A172 (cell line): ENCODE measurements at places on chromosomes 16 and 17. TPM values are rescaled to one million over a fixed set of nuclear protein-coding genes. Genes with fewer than 3 reads are reported as not detected.

- no peak for DNase-seq
These were observed 1.5 kb upstream of the HPR start for GRCh38 chr16:72061564-72061963.

DNA sequence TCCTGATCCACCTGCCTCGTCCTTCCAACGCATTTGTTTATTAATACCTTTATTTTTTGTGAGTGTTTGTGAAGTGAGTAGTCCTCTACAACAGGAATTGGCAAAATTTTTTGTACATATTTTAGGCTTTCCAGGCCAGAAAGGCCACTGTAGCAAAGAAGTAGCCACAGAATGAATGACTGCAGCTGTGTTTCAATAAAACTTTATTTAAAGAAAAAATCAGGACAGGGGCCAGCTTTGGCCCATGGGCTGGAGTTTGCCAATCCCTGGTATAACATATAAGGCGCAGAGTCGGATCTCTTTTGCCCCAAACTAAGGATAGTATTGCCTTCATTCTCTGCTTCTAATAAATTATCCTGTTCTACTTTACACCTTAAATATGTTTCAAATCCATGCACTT is 198.0 kb upstream of the COX10 start:
- no peak for DNase-seq

DNA sequence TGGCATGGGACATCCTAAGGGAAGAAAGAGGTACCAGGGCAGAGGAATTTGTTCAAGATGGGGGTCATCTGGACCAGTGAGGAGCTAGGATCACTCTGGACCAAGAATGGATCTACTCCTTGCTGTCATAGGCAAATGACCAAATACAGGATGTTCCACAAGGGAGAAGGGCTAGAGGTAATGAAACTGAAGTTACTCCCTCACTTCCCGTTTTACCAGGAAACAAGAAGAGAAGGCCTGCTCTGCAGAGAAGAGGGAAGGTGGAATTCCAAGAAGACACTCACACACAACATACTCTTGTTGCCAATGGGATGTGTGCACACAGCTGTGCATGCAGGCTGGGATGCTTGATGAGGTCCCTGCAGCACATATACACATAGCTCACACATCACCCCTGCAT is 38.6 kb downstream of the NEUROD2 start:
- DNase-seq: no peak

DNA sequence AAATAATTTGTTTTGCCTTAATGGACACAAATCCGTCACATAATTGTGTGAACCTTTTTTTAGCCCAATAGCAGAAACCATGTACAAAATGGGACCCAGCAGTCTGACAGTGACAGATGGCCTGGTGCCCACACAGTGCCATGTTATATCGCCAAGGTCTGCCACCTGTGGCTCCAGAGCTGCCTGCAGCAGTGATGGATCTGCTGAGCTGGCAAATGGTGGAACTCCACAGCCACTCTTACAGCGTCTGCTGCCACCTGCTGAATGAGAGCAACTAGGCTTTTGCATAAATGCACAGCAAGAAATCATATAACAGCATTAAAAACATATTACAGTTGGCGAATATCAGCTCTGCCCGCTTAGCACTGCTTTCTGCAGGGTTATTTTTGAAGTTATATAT is 59.4 kb downstream of the NUP93 start:
- peak; percentile 66 for DNase-seq

KCNH6 gene
- not detected in 2 replicates for total RNA-seq

TNRC6A gene
- 23.1 and 34.3 TPM in 2 replicates for total RNA-seq

GRCh38 chr17:48262982-48263730 is 155.6 kb downstream of the SNX11 start:
- no peak for DNase-seq

DNA sequence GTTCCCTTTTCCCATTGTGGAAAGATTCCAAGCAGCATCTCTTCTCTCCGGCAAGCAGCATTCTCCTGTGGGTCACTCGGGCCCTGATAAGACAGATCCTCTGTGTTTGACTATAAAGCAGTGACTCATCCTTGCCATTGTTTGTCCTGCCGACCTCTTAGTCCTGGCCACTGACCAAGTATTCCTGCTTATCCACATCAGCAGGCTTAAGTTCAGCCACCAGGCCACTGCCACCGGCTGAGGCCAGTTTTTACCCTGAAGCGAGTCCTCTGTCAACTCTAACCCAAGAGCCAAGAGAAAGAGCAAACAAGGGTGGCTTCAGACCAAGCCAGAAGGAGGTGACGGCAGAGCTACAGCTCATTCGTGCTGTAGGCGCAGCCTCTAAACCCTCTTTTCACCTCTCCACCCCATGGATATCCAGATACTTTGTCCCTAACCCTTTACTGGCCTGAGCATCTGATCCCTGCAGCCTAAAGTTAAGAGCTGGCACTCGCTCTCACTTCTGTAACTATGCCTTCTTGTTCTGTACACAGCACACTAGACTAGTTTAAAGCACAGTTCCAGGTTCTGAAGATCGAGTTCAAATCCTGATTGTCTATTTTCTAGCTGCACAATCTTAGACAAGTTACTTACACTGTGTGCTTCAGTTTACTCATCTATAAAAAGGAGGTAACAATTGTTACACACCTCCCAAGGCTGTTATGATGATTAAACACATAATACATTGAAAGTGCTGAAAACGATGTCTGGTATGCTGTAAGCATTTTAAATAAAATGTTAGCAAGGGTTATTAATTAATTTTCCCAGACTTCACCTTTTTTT is 31.0 kb downstream of the SOX9 start:
- DNase-seq: peak; percentile 99

CTRB1 gene
- not detected in 2 replicates for total RNA-seq

DNA sequence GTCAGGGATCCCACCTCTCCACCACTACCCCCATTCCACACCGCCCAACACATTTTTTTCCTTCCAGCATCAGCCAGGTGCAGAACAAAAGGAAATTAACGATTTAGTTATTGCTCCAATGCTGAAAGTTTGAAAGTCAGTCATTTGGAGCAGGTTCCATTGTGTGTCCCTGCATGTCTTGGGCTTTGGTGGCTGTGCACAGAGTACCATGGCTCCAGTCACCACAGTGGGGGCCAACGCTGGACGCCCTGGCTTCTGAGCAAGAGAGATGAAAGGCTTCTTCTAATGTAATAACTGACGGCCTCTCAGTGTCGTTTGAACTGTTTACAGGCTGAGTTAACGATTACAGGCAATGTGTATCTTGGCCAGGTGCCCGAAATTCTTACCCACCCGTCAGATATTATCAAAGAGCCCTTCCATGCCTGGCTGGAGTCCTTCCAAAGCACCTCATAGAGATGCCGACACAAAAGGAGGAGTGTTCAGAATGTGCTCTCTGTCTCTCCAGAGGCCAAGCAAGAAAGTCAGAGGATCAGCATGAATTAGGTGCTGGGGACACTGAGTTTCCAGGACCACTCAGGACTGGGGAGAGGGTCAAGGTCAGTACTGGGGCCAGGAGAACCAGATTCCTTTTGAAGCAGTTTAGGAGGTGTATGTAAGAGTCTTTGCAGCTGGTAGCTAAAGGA is 25.9 kb downstream of the RNF43 start:
- DNase-seq: peak; percentile 60

CEP295NL gene
- total RNA-seq: 0.81 and 0.89 TPM in 2 replicates

SHISA9 gene
- total RNA-seq: 7.3 and 11.4 TPM in 2 replicates

- no peak for DNase-seq
These were observed 7.2 kb upstream of the AGRP start for GRCh38 chr16:67490335-67491096.
